Stimulated activated CD8-positive, alpha-beta memory T cell treated with anti-CD3 and anti-CD28 coated beads, Interleukin-15, amount 100 ng/mL, for 24 hours (primary cell): ENCODE measurements at places on chromosomes 4 and X.

DNA sequence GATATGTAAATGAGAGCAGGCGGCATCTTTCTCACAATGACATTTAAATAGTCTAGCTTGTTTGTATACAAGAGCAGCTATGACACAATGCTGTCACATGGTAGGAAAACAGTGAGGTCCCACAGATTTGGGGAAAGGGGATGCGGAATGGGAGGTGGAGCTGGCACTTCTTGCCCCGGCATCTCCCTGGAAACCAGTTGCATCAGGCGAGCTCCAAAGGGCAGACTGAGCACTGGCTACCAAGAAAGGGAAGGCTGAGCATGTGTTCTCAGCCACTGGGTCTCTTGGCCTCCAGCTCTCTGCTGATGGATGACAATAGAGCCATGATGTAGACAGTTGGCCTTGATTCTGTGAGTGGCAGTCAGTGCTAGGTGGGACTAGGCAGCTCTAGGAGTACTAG, 109.0 kb downstream of the UCHL1 start:
- DNase-seq, result no peak

DNA sequence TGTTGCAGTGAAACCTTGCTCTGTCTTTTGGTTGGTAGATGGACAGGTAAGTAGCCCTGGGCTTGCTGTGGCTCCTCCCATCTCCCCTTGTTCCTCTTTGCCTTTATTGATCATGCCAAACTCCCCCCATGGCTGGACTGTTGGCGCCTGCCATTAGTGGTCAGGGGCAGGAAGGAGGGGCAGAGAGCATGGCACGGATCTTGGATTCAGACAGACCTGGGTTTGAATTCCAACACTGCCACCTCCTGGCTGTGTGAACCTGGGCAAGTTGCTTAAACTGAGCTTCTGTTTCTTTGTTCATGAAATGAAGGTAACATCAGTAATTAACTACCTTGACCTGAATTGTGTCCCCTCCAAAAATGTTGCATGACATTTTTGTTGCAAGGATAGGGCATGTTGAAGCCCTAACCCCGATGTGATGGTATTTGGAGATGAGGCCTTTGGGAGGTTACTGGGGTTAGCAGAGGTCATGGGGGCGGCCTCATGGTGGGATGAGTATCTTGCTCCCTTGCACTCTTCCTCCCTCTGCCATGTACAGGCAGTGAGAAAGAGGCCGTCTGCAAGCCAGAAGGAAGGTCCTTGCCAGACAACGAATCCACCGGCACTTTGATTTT, 6.0 kb downstream of the SLC2A9 start:
- no peak for DNase-seq

DNA sequence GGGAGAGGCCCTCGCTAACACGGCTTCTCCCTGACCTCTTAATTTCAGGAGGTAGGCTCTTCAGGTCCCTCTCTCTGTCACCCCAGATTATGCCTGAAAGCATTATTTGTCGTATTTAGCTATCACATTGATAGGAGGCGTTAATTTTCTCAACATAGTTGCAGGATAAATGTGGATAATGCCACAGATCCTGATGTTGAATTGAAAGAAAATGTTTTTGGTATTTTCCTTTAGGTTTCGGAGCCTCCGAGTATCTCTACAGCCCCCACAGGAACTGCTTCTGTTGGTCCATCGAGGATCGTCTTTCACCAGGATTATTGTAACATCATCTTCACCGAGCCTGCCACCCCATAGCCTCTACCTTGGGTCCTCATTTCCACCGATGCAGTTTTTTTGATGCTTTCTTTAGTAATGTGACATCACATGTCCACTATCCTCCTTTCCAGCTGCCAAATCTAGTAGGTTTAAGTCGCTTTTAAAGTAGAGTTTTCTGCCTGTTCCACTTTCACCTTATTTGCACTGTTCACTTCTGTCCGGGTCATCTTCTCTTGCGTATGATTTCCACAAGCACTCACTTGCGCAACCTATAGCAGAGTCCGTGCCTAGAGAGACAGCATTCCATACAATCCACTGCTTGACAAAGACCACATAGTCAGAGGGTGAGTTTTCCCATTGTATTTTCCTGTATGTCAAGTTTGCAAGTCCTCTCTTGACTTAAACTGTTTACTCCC, 665 bp downstream of the TIGD2 start:
- no peak for DNase-seq

GRCh38 chr4:89837993-89838390, 1.0 kb upstream of the SNCA start:
- no peak for DNase-seq

DNA sequence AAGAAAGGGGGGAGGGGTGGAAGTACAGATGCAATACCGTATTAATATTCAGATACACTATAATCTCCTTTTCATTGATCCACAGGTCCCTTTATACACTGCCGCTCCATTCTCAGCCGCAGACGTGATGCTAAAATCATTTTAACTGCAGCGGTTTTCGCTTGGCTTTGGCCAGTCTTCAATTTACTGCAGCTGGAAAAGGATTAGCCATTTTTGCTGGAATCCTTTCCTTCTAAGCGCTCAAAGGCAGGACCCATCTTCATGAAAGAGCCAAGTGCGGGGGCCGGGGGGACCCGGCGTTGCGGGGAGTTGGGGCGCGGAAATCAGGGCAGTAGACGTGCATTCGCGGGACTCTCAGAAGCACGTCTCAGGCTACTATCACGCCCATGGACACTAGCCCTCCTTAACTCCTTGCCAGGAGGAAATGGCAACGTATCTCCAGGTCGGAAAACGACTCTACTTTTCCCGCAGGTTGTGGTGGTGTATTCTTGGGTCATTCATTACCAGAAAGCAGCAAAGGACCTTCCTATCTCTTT, 1.7 kb upstream of the PCDH10 start:
- no peak for DNase-seq

DNA sequence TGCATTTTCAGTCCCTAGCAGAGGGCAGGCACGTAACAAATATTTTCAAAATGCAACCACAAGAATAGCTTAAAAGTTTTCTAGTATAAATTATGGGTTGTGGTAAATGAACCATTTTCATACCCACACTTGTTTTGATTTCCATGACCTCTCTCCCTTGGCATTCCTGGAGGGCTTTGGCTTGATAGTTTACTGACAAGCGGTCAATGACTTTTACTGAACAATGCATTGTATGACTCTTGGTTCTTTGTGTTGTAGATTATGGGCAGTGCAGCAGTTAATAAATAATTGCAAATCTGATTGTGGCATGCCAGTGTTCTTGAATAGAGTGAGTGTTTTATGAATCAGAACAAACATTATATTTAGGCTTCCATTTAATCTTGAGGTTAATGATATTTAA, 285.2 kb upstream of the ARX start:
- no peak for DNase-seq

GRCh38 chrX:143570782-143571181, 53.5 kb upstream of the SPANXN3 start:
- DNase-seq, result no peak

DNA sequence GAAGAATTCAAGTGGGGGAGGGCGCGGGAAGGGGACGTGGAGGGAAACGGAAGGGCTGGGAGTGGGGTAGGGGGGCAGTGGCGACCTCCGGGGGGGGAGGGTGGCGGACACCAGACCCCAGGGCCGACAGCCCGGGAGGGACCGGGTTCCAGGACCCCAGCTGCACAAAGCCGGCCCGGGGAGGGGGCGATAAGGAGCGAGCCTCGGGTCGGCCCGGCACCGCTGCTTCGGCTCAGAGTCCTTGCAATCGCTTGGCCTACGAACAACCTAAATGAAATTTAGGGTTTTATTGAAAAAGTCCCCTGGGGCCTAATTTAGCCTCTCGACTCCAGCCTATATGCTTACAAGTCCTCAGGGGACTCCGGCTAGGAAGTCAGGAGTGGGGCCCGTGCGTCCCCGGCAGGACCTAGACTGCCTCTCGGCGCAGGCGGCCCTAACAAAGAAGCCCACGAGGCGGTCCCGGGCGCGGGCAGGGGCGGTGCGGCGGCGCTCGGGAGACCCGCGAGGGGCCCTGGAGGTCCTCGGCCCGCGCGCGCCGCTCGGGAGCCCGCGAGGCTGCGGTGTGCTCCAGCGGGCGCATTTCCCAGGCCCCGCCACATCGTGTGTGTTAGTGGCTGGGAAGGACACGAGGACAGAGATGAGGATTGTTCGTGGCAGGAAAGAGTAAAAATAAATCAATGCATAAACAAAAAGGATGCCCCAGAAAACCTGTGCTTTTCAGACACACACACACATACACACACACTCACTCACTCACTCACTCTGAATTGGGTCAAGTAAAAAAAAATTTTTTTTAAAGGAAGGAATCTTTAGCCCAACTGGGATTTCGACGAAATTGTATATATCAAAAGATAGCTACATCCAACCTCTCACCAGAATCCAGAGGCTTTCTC, 70.0 kb downstream of the MGST2 start:
- DNase-seq, result no peak

DNA sequence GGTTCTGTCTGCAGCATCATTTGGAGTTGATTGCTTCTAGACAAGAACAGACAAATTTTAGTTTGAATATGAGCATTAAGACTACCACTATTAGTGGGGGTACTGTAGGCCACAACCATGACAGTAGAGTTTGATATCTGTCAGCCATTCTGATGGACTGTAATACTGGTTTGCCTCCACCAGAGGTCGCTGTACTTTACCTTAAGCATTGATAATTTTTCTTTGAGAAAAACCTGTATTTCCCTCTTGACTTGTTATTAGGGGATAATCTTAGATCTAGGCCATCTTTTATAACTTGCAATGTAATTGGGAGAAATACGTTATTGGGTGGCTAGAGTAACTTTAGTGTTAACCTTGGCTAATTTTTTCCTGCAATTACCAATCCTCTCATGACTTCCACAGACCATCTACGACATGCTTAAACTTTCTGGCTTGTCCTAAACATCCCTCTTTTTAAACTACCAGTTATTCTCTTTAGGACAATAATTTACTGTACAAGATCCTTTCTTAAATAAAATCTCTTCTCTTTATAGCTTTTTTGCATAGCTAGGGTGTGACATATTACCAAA, 562.4 kb downstream of the MAGEB5 start:
- no peak for DNase-seq

DNA sequence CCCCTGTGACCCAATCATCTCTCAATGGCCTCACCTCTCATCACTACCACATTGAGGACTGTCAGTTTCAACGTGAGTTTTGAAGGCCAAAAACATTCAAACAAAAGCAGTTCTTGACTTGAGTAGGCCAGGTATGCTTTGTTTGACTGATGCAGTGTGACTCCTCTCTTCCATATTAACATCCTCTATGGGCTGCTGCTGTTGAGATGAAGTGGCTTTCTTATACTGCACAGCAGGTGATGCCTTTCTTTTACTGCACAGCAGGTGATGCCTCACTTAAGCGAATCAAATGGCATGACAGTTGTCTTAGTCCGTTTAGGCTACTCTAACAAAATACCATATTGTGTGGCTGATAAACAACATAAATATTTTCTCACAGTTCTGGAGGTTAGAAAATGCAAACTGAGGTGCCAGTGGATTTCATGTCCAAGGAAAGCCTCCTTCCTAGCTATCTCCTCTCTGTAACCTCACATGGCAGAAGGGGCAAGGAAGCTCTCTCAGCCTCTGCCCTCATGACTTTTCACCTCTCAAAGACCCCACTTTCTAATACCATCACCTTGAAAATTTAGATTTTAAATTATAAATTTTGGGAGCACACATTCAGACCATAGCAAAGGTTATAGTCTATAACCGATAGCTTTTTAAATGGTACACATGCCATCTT, 2267.9 kb upstream of the AGA start:
- DNase-seq, result no peak

GRCh38 chr4:153159728-153160221, 44.5 kb upstream of the TRIM2 start:
- no peak for DNase-seq

- no peak for DNase-seq
Measured at GRCh38 chr4:154908168-154908567, 127.1 kb downstream of the RBM46 start.

DNA sequence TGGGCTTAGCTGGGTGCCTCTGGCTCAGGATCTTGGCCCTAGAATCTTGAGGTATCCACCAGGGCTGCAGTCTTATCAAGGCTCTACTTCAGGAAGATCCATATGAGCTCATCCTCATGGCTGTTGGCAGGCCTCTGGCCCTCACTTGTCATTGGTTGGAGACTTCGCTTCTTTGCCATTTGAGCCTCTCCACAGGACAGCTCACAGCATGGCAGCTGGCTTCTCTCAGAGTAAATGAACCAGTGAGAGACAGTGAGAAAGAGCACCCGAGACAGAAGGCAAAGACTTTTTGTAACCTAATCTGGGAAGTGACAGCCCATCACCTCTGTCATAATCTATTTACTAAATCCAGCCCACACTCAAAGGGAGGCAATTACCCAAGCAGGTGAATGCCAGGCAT, 236.8 kb downstream of the GPAT3 start:
- no peak for DNase-seq

DNA sequence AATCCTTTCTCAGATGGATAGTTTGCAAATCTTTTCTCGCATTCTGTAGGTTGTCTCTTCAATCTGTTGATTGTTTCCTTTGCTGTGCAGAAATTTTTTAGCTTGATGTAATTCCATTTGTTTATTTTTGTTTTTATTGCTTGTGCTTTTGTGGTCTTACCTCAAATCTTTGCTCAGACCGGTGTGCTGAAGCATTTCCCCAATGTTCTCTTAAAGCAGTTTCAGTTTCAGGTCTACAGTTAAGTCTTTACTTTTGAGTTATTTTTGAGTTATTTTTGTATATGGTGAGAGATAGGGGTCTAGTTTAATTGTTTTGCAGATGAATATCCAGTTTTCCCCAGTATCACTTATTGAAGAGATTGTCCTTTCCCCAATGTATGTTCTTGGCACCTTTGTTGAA, 18.2 kb upstream of the SLC25A14 start:
- no peak for DNase-seq

DNA sequence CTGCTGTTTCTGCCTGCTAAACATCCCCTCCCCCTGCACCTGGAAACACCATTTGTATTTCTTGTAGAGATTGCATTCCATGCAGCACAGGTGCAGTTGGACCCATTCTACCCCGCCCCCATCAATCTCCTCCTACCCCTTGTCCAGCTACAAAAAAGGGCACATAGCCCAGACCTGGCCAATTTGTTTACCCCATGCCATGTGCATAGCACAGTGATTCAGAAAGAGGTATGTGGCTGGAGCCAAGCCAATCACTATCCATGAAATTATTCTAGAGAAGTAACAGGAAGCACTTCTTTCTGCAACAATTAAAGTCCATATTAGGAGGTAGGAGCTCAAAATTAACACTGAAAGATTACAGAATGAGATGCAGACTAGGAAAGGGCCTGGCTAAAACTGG, 20.2 kb upstream of the TMEM184C start:
- no peak for DNase-seq

GRCh38 chr4:81620442-81620841, 148.7 kb upstream of the RASGEF1B start:
- no peak for DNase-seq

- no peak for DNase-seq
Measured at GRCh38 chr4:156336511-156336910, 382.8 kb upstream of the CTSO start.
